ENCODE measurements at places on chromosomes 7 and 10.

GRCh38 chr10:101840741-101841453 is 2.7 kb downstream of the KCNIP2 start:
- DNase-seq: peak; percentile 77

DNA sequence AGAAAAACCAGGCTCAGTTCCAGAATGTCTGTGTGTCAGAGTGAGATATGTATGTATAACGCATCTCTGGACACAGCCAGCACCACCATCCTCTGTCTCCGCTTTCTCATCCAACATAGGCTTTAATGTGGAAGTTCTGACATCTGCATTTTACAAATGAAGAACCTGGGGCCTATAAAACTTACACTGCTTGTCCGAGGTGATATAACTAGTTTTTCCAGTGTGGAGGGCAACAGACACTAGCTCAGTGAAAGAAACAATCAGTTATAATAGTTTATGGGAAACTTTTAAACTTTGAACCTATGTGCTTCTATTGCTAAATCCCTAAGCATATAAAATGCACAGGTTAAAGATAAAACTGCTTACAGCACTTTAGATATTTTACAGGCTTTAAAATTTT is 208.7 kb downstream of the CRPPA start:
- no peak for DNase-seq

DNA sequence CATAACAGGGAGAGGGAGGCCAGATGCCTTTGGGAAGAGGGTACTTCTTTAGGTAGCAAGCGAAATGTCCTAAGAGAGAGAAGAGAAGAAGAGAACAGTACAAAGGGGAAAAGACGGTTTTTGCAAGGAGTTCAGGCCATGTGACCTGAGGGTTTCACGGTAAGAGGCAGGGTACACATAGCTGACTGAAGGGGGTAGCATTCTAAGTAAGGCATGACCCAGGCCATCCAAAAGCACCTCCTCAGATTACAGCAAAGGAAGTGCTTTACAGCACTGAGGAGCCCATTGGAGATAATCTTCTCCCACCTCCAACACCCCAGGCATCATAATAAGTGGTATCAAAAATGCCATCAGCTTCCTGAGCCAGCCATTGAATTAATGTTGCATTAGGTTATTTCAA is 258.2 kb upstream of the NPY start:
- DNase-seq: no peak

DNA sequence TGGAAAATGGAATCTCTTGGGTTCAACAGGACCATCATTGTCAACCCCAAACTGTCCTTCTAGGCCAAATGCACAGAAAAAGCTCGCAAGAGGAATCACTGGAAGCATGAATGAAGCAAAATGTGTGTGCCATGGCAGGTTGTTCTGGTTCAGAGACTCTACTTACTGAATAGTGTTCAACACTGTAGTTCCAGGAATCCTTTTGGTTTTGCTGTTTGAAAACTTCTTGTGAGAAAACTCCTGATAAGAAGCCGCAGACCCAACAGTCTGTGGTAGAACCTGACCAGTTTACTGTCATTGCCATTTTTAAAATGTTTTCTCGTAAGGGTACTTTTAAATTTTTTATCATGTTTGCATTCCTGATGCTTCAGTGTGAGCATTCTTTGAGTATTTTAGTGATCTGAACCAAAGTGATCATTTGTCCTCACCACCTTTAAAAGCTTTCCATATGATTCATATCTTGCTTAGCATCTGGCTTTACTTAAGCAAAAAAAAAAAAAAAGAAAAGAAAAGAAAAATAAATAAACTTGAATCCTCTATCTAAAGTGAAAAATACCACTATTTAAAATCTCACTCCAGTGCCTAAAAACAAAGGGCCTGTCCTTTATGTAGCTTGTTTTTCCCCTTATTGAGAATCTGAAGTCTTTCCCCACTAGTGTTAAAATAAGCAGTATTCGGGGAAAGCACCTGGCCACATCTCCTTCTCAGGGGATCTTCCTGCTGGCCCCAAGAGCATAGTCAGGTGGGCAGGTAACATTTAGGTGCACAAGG is 92.4 kb downstream of the WNT2 start:
- no peak for DNase-seq

DNA sequence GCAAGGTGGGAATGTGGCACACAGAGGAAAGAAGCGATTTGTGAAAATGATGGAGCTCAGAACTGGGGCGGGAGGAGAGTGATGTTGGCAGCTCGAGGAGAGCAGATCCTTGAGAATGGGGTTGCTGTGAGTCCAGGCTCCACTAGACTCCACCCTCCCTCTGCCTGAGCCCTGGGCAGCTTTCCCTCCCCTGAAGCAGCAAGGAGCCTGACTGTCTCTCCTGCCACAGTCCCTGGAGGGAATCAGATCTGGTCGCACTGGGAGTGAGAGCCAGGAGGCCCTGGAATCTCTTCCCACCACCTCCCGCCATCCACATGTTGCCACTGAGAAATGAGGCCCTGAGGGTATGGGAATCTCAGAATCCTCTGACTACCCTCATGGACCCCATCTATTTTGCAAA is 362.7 kb downstream of the PLXNA4 start:
- DNase-seq: no peak

GRCh38 chr10:239109-239508 is 103.9 kb downstream of the ZMYND11 start:
- DNase-seq: no peak

GRCh38 chr7:117111535-117111934 is 158.2 kb downstream of the ST7 start:
- no peak for DNase-seq

DNA sequence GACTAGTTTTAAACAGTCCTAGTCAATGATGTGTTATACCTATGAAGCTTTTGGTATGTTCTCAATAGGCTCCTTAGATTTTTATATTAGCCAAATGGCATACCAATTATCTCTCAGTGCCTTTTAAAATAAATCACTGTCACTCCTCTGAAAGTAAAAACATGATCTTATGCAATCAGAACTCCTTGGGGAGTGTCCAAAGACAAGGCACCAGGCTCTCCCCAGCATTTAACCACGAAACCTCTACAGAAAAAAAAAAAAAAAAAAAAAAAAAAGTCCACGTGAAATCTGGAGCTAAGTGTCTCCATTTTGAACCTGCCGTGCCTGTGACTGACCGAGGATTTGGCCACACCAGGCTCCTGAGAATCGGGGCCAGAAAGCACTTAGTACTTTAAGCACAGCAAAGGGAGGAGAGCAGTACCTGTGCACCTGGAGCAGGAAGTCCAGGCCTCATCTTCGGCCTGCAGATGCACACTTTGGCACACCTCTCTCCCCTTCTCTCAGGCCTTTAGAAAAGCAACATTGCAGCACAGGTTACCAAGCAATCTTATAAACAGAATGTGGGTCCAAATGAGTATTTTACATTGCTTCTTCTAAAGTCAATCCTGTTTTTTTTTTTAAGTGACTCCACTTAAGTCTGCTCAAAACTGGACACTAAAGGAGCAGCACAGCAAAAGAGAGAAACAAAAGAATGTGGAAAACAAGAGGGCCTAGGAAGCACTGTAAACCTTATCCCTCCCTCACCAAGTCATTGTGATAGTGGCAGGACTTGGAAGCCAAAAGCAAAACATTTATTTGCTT is 1.5 kb downstream of the FAM13C start:
- DNase-seq: no peak

DNA sequence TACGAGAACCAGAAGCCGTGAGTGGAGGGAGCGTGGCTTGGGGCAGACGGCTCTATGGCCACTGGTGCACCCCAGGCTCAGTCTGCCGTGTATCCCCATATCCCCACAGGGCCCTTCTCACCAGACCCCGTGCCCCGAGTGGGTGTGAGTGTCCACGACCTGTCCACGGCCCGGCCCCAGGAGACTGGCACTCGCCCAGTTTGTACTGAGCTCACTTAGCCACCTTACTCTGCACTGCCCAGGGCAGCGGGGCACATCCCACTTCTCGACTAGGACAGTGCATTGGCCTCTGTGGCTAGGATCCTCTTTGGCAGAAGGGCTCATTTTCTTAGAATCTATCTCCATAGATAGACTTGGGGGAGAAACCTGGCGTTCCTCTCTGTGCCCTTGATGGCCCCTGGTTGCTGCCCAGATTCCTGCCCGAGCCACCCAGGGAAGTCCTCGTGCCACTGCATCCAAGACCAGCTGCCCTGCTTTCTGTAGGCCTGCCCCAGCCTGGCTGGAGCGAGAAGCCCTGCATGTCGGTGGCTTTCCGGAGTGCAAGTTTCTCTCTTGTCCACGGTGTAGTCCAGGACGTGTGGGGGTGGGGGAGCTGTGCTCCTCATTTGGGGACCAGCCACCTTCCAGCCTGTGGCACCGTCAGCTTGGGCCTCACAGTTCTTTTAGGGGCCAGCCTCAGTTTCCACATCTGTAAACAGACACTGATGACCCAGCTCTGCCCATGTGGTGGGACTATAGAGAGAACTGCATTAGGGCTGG is 11.9 kb downstream of the TMEM120A start:
- DNase-seq: no peak

GRCh38 chr7:127504715-127505114 is 80.7 kb downstream of the GCC1 start:
- DNase-seq: peak; percentile 16

DNA sequence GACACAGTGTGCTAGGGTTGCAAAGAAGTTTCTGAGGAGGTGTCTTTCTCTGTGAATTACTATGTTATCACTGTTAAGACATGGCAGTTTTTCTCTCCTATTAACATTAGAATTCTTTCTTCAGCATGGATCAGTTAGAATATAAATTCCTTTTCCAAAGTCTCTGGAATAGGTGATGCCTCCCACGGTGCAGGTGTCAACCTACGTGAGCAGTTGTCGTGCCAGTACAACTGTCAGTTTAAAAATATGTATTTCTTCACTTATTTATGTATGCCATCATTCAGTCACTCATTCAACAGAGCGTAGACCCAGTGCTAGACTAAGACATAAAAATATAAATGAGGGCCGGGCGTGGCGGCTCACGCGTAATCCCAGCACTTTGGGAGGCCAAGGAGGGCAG is 83.5 kb downstream of the TACC2 start:
- DNase-seq: no peak

DNA sequence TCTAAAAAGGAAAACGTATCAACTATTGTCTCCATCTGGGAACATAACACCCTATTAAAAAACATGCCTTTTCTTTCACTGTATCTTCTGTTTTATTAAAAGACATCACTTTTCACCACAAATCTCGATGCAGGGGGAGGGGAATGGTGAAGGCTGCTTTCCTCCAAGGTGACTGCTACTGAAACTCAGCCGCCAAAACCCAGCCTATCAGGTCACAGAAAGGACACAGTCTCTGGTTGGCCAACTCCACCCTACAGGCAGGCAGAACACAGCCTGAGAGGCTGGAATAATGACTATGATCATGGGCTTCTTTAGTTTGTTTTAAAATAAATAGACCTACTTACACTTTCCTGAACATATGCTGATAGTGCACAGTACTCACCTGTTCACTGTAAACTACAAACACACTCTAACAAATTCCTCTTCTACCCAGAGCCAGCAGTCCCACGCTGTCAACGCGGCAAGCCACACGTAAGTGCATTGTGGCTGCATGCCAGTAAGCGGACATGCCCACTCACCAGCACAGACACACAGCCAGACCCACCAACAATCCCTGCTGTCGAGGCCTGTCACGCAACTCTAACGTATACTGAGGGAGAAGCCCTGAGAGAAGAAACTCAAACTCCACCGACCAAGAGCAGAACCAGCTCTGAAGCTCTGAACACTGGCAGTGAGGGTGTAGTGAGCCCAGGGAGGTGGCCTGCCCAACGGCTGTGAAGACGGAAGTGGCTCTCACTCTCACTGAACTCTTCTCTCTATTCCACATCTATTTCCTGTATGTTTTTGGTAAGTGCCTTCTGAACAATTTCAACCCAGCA is 41.8 kb downstream of the NCAPG2 start:
- DNase-seq: no peak

GRCh38 chr7:130593033-130593432 is 75.5 kb downstream of the COPG2 start:
- no peak for DNase-seq

DNA sequence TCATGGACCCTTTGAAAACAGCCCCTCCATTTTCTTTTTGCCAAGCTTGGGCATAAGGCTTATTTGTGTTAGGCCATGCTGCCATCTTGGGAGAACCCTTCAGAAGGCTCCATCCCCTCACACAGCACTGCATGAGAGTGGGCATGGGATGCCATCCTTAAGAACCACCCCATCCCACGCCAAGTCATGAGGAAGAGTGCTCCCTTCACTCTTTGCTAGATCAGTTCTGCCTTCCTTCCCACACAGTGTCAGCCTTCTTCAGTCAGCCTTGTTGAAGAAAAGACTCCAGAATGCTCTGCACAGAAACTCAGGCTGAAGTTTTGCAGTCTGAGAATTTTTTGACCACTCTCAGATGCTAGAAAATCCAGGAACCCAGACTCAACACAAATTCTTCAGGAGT is 15.5 kb upstream of the CHN2 start:
- DNase-seq: no peak

- DNase-seq: peak; percentile 6
Observed at GRCh38 chr7:42014625-42015618, 222.1 kb downstream of the GLI3 start.

DNA sequence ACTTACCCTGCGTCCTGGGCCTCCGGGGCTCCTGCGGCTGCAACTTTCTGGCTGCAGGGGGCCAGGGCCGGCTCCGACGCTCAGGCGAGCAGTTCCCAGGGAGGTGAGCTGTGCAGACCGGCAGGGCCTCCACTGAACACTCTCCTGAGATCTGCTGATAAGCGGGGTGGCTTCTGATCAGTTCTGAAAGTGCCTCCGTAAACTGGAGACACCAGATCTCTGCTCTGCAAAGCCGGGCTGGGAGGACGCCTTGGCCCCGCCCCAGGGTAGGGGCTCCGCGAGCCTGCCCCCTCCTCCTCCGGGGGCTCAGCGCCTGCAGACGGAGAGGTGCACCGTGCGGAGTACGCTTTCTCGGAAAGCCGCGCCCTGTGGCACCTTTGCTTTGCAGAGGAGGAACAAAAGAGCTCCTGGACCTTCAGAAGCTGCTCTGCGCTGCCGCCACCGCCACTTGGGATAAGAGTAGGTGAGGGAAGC is 141.3 kb upstream of the VKORC1L1 start:
- no peak for DNase-seq

DNA sequence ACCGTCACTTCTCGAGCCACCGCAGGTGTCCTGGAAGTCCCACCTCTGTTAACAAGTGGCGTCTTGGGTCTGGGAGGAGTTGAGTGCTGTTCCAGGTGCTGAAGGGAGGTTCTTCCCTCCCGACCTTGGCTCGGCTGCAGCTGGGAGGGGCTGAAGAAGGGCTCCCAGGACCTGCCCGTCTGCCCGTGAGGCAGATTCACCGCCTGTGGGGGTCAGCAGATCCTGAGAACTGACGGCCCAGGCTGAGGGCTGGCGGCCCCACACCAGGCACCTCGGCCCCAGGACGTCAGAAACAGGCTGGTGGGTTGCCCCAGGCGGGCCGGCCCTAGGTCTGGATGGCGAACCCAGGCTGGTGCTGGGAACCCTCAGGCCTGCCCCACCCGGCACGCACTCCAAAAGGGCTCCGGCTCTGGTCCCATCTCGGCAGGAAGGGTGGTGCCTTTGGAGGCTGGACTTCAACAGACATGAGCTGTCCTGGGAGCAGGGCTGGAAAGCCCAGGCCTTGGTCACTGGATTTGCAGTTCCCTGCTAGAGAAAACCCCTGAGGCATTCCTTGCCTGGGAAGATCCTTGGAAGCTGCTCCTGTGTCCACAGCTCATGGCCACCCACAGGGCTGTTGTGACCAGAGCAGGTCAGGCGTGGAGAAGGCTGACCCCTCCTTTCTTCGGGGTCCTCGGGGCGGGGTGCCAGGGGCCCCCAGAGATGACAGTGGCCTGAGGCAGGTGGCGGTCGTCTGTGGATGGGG is 42.6 kb upstream of the CFAP46 start:
- no peak for DNase-seq

- no peak for DNase-seq
Observed at GRCh38 chr7:107037717-107038603, 6.5 kb upstream of the PRKAR2B start.

- DNase-seq: no peak
Observed at GRCh38 chr7:125326666-125327255, 397.1 kb upstream of the POT1 start.

- DNase-seq: no peak
Observed at GRCh38 chr10:126408953-126409641, 20.8 kb upstream of the ADAM12 start.

Measured in CD4-positive, alpha-beta T cell treated with Interleukin-2 at 100 ng/mL for 4 hours (primary cell).